Kidney (tissue), 22 donors: ENCODE measurements at places on chromosomes 7 and 10.

DNA sequence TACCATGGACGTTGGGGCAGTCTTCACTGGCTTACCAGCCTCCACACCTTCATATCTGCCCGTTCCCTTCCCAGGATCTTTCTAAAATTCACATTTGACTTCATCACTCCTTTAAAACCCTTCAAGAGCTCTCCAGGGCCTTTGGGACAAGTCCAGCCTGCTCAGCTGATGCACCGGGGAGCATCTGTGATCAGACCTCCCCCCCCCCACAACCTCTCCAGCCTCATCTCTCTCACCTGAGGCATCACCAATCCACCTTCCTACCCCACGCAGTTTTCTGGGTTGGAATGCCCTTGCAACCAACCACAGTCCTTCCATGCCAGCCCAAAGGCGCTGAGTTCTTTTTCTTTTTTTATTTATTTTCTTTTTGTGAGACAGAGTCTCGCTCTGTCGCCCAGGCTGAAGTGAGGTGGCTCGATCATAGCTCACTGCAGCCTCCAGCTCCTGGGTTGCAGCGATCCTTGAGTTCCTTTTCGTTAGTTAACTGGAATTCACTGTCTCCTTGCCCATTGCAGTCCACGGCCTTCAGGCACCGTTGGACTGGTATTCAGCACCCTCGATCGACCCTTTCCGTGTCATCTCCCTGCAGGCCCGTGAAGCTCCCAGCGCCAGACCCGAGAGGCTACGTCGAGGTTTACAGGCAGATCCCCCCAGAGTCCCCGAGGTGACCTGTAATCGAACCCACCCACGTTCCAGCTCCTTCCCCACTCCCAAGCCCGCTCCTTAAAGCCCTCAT is 654 bp downstream of the ALKBH4 start:
- H3K4me3 ChIP-seq = peak overlapping the region; percentile 96
- DNase-seq = no peak
- no peaks in the 10 kb centered on the region for H3K4me1 ChIP-seq
- H3K27ac ChIP-seq = peak overlapping the region; percentile 57
- H3K27me3 ChIP-seq = no peaks in the 10 kb centered on the region
- no peaks in the 10 kb centered on the region for H3K36me3 ChIP-seq

- H3K27ac ChIP-seq = no peak overlapping the region
- no peaks in the 10 kb centered on the region for H3K4me1 ChIP-seq
- H3K36me3 ChIP-seq = no peaks in the 10 kb centered on the region
- no peaks in the 10 kb centered on the region for H3K27me3 ChIP-seq
- no peak overlapping the region for H3K4me3 ChIP-seq
- DNase-seq = no peak
Observed at GRCh38 chr10:35259769-35260397, 76.4 kb upstream of the CCNY start.

DNA sequence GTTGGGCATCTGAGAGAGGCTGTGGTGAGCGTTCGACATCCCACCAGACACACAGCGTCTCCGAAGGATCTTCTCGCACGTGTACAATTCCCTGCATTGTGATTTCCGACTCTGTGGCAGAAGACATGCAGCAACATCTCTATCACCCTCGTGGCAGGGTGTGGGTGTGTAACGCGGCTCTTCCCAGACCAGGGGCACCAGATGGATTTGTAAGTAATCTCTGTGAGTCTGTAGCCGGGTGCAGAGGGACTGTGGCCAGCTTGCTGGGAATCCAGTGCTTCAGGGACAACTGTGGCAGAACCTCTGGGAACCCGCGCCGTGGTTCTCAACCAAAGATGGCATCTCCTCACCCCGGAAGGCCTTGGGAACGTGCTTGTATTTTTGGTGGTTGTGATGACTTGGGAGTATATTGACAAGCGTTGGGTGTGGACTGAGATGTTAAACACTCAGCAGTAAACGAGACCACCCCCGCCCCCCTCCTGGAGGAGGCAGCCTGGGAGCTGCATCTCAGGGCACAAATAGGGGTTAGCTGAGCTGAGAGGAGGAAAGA is 21.2 kb downstream of the FOXL3 start:
- DNase-seq = no peak
- no peaks in the 10 kb centered on the region for H3K27me3 ChIP-seq
- no peak overlapping the region for H3K27ac ChIP-seq
- H3K4me1 ChIP-seq = no peaks in the 10 kb centered on the region

DNA sequence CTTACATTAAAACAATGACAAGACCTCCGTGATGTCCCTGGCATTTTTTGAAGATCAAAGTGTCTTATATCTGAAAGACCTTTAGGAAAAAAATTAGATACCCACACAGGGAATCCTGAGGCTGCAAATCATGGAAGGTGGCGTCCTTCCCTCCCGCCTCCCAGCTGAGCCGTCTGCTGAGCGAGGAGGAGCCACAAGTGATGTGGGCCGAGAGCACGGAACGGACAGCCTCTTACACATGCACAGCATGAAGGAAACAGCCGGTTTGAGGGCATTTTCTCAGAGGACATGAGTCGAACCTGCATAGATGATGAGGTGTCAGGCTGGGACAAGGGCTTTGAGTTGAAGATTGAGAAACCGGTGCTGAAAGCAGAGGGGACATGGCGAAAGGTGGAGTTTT is 163.3 kb downstream of the ADARB2 start:
- no peak for DNase-seq
- H3K36me3 ChIP-seq = no peaks in the 10 kb centered on the region
- no peaks in the 10 kb centered on the region for H3K4me1 ChIP-seq
- no peak overlapping the region for H3K4me3 ChIP-seq
- H3K27ac ChIP-seq = no peak overlapping the region

GRCh38 chr7:68813551-68814080 is 784.7 kb upstream of the AUTS2 start:
- no peaks in the 10 kb centered on the region for H3K4me1 ChIP-seq
- H3K27ac ChIP-seq = no peak overlapping the region
- no peaks in the 10 kb centered on the region for H3K27me3 ChIP-seq
- no peak overlapping the region for H3K4me3 ChIP-seq
